ENCODE measurements at places on chromosomes 6 and 20.

DNA sequence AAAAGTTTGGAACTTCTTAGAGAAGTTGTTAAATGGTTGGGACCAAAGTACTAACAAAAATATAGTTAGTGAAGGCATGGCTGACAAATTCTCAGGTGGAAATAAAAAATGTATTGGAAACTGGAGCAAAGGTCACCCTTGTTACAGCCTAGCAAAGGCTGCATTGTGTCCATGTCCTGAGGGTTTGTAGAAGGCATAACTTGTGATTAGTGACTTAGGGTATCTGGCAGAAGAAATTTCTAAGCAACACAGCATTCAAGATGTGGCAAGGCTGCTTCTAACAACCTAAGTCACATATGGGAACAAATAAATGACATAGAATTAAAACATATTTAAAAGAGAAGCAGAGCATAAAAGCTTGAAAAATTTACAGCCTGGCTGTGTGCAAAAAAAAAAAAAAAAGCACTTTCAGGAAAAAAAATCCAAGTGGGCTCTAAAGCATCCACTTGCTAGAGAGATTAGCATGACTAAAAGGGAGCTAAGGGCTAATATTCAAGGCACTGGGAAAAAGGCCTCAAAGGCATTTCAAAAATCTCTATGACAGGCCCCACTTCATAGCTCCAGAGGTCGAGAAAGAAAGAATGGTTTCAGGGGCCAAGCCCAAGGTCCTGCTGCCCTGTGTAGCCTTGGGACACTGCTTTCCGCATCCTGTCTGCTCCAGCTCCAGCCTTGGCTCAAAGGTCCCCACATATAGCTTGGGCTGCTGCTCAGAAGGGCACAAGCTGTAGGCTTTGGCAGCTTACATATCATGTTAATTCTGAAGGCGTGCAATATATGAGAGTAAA, 453.2 kb upstream of the PTCHD4 start:
- DNase-seq = no peak

DNA sequence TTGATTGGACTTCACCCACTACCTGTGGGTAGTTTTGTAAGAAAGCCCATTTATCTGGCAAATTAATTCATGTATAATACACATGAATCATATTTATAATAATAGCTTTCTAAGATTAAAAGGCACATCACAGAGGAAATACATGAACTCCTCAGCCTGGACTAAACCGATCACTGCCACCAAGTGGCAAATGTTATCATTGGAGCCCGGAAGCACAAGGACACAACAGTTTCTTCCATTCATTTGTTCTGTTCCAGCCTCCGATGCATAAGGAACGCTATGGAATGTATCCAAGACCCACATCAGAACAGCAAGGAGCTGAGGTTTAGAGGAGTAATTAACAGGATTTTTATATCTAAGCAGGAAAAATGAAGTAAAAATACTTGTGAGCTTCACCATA, 13.9 kb upstream of the IPCEF1 start:
- DNase-seq = no peak

DNA sequence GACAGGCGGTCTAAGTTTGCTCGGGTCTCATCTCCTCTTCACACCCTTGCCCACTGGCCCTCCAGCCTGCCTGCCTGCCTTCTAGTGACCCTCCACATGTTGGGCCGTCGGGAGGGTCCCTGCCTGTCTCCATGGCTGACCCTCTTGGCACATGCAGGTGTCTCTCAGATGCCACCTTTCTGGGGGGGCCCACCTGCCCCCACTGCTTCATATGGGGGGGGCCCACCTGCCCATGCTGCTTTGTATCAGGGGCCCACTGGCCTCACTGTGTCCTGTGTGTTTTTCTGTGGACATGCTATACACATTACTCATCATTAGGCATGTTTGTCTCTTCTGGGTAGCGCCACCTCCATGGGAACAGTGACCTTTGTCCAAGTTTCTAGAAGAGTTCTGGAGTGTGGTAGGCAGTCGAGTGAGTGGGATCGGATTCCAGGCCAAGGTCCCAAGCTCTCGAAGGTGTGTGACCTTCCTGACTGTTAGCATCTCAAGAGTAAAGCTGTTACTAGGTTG, 40.4 kb upstream of the KIF25 start:
- no peak for DNase-seq

- no peak for DNase-seq
Measured at GRCh38 chr6:157135691-157136090, 187.6 kb downstream of the TMEM242 start.

GRCh38 chr6:81756690-81757089, 4.2 kb upstream of the TENT5A start:
- DNase-seq = no peak

DNA sequence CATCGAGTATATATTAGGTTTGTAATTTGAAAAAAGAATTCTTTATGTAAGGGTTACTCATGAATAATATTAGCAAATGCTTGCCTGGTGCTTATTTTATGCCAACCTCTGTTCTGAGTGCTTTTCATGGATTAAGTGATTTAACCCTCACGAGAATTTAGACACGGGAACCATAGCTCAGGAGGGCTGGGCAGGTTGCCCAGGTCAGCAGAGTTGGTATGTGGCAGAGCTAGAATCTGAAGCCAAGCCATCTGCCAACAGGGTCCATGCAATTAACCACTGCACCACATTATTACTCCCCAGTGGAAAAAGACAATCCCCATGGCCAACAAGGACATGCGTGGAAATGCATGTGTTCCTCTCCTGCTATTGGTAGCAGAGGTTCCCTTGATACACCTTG, 345.6 kb downstream of the CDC5L start:
- no peak for DNase-seq

- no peak for DNase-seq
Measured at GRCh38 chr20:8133851-8134451, 1.9 kb downstream of the PLCB1 start.

DNA sequence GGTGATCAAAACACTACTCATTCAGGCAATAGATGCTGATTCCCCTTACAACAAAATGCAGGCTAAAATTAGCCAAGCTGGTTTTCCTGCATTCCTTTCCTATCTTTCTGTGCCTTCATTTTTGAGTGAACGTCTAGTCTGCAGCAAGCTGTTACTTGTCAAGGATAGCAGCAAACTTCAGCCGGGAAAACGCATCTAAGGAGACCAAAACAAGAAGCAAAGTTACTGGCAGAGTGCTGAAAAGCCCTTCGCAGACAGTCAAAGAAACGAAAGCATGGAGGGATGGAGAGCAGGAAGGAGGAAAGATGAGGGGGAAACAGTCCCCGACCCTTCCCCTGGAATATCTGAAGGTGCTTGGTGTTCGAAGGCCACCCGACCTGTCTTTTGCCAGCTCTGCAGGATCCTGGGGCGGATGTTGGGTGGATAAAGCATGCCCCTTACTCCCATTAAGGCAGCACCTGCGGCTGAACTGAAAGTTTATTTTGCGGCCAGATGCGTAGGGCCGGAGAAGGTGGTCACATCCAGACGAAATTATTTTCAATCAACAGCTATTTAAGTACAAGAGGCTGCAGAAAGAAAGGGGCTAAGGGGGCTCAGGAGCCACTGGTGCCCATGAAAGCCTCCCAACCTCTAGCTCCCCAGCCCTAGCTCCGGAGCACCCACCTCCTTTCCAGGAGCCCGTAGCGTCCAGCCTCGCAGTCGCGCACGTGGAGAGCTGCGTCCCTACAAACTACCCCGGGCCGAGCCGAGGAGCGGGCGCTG, 538 bp downstream of the FERMT1 start:
- DNase-seq = no peak

GRCh38 chr6:16901306-16901705, 140.0 kb upstream of the ATXN1 start:
- no peak for DNase-seq

DNA sequence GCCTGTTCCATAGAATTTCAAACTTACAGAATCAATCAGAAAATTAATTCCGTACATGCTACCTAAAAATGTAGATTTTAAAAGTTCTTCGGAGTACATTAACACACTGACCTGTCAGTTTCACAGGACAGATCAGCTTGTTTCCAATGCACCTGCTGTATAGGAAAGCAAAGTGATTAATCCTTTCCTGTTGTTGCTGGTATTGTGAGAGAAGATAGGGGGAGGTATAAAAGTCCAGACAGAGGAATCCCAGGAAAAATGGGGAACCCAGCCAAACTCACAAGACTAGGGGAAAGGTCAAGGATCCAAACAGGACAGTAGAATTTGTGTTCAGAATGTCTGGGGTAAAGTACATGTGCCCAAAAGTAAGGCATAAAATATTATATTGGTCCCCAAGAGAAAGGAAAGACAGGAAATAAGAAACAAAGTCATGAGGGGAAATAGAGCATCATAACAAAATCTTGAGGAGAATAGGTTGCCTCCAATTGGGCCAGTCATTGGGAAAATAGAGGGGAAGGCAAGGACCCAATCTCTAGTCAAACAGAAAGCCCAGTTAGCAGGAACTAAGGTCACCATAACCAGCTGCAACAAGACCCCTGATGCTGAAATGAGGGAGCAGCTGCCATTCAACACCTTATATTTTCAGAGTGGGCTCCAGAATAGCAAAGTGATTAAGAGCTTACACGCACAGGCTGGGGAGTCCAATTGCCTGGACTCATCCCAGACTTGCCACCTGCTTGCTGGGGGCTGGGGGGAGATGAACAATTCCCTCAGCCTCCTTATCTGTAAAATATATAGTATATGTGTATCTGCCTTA, 10.3 kb downstream of the FILIP1 start:
- no peak for DNase-seq

GRCh38 chr20:53530440-53530839, 63.2 kb downstream of the ZNF217 start:
- no peak for DNase-seq

GRCh38 chr6:119552021-119552420, 202.5 kb upstream of the MAN1A1 start:
- no peak for DNase-seq

GRCh38 chr6:118685823-118686449, 34.5 kb upstream of the CEP85L start:
- no peak for DNase-seq

- no peak for DNase-seq
Measured at GRCh38 chr6:1439349-1439748, 50.0 kb downstream of the FOXF2 start.

- DNase-seq = no peak
Measured at GRCh38 chr20:227439-228105, 514 bp downstream of the DEFB129 start.

DNA sequence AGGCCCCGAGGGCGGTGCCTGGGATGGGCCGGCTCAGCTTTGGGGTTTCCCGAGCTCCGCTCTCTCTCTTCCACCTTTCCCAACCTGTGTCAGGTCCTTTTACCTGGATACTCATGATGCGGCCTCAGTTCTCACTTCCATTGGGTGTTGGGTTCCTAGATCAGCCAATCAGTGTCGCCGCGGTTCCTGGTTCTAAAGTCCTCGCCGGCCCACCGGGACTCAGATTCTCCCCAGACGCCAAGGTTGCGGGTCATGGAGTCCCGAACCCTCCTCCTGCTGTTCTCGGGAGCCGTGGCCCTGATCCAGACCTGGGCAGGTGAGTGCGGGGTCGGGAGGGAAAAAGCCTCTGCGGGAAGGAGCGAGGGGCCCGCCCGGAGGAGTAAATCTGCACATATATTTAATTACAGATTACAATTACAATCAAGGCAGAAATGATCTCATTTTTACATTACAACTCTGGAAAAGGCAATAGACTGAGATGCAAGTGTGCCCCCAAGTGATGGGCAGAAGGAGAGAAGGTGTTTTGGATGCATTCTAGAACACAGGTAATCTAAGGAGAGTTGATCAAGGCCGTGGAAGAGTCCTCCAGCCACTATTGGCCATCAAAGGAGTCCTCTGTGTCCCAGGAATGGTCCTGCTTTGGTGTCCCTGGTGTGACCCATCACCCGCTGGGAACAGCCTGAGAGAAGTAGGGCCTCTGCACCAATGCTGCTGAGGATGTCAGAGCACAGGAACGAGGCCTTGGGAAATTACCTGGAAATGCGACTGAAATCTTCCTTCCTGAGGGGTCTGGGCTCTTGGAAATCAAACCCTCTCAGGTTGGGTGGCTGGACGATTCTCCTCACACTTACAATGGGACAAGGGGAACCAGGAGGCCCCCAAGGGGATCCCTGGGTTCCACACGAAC, 34.7 kb upstream of the MICB start:
- peak; percentile 78 for DNase-seq

DNA sequence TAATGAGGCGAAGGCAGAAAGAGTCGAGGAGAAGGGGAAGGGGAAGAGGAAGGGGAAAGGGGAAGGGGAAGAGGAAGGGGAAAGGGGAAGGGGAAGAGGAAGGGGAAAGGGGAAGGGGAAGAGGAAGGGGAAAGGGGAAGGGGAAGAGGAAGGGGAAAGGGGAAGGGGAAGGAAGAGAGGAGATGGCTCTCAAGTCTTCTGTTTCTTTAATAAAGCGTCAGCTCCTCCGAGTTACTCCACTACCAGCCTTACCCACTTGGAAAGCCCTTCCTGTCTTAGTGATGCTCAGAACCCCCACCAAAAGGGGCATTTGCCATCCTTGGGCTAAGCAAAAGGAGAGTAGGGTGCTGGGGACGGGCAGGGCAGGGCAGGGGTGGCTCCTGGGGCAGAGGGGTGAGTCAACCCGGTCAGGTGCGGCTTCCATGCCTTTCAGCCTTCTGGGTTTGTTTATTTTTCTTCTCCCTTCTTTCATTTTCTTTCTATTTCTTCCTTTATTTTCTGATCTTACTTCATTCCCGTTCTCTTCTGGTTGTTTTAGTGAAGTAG, 476 bp upstream of the CLIC5 start:
- DNase-seq = no peak

GRCh38 chr6:121523628-121524027, 88.2 kb downstream of the GJA1 start:
- DNase-seq = no peak

GRCh38 chr6:12245763-12246718, 44.1 kb upstream of the EDN1 start:
- no peak for DNase-seq

- no peak for DNase-seq
Measured at GRCh38 chr20:62511915-62512610, 36.3 kb upstream of the GATA5 start.

DNA sequence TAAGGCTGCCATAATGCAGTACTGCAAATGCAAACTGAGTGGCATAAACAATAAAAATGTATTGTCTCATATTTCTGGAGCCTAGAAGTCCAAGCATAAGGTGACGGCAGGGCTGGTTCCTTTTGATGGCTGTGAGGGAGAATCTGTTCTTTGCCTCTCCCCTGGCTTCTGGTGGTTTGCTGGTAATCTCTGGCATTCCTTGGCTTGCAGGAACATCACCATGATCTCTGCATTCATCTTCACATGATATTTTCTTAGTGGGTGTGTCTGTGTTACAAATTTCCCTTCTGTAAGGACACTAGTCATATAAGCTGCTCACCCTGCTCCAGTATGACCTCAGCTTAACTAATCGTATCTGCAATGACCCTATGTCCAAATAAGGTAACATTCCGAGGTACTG, 1104.2 kb upstream of the CITED2 start:
- no peak for DNase-seq

GRCh38 chr20:15297059-15297875, 959.9 kb upstream of the FLRT3 start:
- no peak for DNase-seq
